ENCODE measurements at places on chromosomes 4 and X.
A peak's percentile ranks its signal among the peaks of the same experiment; 100 is the strongest.

DNA sequence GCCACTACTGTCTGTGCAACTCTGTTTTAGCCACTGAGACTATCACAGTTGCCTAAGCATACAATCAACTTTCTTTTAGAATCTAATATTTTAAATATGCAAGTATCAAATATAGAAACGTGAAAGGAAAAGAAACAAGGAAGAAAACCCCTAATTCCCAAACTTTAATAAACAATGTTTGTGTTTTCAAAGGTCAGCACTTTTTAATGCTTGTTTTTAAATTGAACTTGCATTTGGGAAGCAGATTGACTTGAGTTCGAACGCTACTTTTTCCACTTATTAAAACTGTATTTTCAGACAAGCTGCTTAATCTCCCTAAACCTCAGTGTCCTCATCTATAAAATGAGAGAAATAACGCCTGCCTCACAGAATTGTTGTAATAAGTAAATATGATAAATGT lies 185.8 kb upstream of the GPC4 start:
- DNase-seq, result no peak

DNA sequence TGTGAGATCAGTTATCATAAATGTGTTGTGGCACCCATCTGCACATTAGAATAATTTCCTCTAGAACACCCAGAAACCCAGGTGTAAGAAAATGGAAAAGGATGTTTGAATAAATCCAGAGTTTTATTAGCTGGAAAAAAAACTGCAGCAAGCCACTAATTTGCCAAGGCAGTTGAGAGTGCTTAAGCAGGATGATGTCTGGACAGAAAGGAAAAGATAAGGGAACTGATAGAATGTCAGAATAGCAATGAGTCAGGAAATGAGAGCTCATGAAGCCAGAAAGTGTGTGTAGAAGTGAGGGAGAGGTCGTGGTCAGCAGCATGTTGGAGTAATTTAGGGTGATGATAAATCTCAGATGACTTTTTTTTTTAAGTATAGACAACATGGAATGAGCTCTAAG lies 15.2 kb upstream of the NEUROG2 start:
- DNase-seq, result no peak

- no peak for DNase-seq
Observed at GRCh38 chr4:165787516-165788274, 85.3 kb upstream of the TLL1 start.

GRCh38 chrX:22136711-22137110 lies 104.6 kb downstream of the PHEX start:
- peak; percentile 64 for DNase-seq

DNA sequence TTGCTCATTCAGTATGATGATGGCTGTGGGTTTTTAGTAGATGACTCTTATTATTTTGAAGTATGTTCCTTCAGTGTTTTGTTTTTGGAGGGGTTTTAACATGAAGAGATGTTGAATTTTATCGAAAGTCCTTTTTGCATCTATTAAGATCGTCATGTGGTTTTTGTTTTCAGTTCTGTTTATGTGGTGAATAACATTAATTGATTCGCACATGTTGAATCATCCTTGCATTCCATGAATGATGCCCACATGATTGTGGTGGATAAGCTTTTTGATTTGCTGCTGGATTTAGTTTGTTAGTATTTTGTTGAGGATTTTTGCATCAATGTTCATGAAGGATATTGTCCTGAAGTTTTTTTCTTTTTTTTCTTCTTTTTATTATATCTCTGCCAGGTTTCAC lies 347.4 kb upstream of the EPHA5 start:
- peak; percentile 1 for DNase-seq
